SHP77 (cell line): ENCODE measurements at places on chromosomes 1 and 21.
A peak's percentile ranks its signal among the peaks of the same experiment; 100 is the strongest.

DNA sequence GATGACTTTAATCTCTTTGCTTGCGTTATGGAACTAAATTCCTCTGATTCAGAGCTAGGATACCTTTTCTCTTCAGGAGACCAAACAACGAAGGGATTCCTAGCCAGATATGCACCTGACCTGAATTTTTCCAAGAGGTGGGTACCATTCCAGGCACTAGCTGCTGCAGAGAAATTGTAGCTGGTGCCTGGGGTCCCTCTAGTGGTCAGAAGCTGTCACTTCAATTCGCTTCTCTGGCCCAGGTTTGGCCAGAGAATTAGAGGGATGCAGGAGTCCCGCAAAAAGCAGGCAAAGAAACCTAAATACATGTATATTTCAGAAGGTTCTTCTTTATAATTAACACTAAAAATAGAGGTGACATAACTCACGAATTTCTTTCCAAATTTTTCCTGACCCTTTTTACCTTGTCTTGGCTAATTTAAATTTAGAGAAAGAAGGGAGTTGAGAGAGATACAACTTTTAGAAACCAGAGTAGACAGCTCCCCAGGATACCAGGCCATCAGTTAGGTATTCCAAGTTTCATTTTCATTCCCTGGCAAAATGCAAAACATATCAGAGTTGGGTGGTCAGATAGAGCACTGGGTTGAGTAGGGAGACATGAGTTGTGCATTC is 9.6 kb downstream of the ACKR1 start:
- peak; percentile 28 for DNase-seq

DNA sequence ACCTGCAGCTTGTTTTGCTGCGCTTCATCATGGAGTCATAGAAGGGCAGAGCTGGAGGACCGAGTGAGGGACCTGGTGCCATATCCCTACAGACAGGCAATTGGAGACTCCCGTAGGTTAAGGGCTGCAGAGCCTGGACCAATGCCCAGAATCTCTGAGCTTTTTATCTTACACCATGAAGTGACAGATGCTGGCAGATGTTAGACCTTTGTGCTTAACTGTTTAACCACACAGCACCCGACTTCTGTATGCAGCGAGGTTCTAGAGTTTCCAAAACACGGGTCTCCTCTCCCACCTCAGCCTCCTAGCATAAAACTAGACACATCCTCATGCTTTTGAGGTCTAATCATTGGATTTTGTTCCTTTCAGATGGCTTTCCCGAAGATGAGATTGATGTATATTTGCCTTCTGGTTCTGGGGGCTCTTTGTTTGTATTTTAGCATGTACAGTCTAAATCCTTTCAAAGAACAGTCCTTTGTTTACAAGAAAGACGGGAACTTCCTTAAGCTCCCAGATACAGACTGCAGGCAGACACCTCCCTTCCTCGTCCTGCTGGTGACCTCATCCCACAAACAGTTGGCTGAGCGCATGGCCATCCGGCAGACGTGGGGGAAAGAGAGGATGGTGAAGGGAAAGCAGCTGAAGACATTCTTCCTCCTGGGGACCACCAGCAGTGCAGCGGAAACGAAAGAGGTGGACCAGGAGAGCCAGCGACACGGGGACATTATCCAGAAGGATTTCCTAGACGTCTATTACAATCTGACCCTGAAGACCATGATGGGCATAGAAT is 47.6 kb downstream of the B3GALT5 start:
- peak; percentile 22 for DNase-seq

GRCh38 chr21:44869781-44870747 is 3.4 kb downstream of the PTTG1IP start:
- DNase-seq, result no peak

- DNase-seq, result no peak
Measured at GRCh38 chr1:157404063-157404501, 148.2 kb downstream of the FCRL5 start.

GRCh38 chr1:23403735-23404486 is 20.6 kb downstream of the TCEA3 start:
- peak; percentile 94 for DNase-seq
